ENCODE measurements at places on chromosomes 5 and 9.
A peak's percentile ranks its signal among the peaks of the same experiment; 100 is the strongest.

GRCh38 chr5:33367416-33367815, 73.3 kb upstream of the TARS1 start:
- DNase-seq, result no peak

- DNase-seq, result no peak
Observed at GRCh38 chr5:95903838-95904237, 57.8 kb downstream of the ELL2 start.

DNA sequence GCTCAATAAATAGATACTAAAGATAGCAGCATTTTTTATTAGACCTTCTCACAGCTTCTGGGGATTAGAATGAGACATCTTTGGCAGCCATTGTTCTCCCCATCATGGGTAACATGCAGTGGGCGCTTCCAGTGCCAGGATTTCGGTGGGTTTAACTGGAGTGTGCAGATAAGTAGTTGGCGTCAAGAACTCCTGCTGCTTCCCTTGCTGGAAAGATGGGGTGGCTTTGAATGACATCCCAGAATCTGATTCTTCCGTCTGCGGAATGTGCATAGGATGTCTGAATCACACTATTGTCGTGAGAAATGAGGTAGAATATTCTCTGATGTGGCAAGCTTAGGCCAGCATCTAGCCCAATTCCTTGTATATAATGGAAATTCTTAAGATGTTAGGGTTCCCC, 7.3 kb downstream of the SFXN1 start:
- DNase-seq, result no peak

- DNase-seq, result no peak
Observed at GRCh38 chr5:105807290-105807689, 1863.4 kb downstream of the EFNA5 start.

- DNase-seq, result no peak
Observed at GRCh38 chr5:93704996-93705395, 36.4 kb downstream of the POU5F2 start.

- no peak for DNase-seq
Observed at GRCh38 chr9:135664266-135664665, 1.2 kb downstream of the LCN9 start.

- DNase-seq, result no peak
Observed at GRCh38 chr5:7347377-7347776, 48.6 kb upstream of the ADCY2 start.

DNA sequence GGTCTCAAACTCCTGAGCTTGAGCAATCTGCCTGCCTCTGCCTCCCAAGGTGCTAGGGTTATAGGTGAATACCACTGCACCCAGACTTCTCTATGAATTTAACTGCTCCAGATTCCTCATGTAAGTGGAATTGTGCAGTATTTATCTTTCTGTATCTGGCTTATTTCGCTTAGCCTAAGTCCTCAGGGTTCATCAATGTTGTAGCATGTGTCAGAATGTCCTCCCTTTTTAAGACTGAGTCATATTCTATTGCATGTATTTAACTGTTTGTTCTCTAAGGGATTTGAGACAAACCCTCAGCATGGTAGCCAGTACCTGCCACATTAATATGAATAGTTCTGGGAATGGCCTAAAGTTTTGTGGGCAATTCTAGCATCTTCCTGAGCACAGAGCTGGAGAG, 53.9 kb upstream of the TUT7 start:
- DNase-seq, result no peak

- DNase-seq, result no peak
Observed at GRCh38 chr9:114849450-114849849, 43.6 kb upstream of the TNFSF15 start.

GRCh38 chr5:150302301-150303069, at the start of gene ARSI:
Gene ARSI, minus strand, starts transcription at chr5:150302905. Its CDS starts 532 bp downstream, at chr5:150302373.
- DNase-seq, result no peak

DNA sequence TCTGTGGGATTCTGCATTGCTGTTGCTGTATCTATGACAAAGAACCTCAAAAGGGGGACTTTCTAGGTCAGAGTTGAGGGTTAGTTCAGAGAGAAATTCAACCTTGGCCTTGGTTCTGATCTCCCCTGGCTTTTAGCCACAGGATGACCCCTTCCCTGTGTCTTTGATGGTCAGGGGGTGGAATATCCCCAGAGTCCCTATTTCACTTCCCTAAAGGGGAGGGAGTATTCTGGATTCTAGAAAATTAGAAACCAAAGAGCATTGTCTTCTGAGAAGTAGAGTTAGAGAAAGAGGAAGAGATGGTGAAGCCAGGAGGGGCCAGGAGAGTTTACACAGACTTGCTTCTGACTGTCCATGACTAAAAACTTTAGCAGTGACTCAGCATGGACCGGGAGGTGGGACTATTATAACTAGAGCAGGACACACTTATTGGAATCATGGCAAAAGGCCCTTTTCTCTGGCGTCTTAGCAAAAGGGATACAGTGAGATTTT, 56.2 kb upstream of the LPAR1 start:
- peak; percentile 32 for DNase-seq

DNA sequence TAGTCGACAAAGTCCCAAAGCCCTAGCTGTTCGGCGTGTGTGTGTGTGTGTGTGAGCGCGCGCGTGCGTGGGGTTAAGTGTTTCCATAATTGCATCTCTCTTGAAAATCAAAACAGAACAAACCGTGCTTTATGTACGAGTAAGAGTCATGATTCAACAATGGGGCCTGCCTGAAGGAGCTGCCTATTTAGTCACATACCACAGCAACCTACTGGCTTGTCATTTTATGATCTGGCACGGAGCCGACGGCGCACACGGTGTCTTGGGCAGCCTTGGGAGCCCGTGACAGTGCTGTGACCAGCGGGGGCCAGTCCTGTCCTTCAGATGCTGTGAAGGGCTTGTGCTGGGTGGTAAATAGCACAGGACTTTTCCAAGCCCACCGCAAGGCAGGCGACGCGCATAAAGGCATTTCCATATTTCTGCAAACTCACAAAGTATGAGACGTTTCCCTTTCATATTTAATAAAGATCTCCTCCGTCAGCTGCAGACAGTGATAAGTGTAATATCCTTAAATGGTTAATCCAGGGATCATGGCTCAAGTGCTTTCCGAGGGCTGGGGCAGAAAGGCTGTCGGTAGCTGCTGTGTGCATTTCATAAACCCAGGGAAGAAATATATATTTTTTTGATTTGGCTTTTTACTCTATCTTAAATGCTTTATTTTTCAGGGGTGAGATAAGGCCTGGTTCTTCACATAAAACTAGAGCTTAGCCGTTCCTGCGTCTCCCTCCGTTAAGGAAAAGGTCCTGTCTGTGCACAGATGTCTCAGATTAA, 270.2 kb upstream of the IRX1 start:
- no peak for DNase-seq

- peak; percentile 58 for DNase-seq
Observed at GRCh38 chr5:66553916-66554575, 42.1 kb upstream of the MAST4 start.

- DNase-seq, result no peak
Observed at GRCh38 chr5:179162351-179163235, 102.4 kb downstream of the ZNF354C start.

DNA sequence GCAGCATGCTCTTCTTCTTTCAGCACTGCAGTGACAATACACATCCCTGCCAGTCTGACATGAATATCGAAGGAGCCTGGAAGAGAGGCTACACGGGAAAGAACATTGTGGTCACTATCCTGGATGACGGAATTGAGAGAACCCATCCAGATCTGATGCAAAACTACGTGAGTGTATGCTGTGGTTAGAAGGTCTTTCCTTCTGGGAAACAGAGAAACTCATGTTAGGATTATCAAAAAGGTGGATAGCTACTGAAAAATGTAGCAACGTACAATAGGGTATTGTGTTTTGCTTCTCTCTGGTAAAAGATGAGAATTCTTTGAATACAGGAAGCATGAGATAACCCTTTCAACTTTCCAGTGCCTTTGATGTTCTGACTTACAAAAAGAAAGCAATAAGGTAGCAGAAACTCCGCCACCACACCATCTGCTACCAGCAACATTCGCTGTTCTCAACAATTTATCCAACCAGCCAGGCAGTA, 133.3 kb downstream of the PCSK5 start:
- DNase-seq, result no peak

GRCh38 chr5:72234265-72234700, 85.8 kb downstream of the MRPS27 start:
- DNase-seq, result peak; percentile 96

DNA sequence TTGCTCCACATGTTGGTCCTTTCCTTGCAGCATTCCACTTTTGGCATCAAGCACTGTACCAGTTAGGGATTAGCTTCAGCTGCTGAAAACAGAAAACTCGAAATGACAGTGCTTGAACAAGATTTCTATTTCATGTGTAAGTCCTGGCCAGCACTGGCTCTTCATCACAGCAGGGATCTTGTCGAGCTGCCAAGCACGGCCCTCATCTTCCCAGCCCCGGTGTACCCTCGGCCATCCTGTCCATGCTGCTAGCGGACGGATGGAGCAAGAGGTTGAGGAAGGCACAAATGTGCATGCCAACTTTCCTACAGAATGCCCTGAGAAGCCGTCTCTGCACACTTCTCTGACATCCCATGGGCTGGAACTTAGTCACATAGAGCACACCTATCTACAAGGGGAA, 130.6 kb downstream of the TENT4A start:
- no peak for DNase-seq

- no peak for DNase-seq
Observed at GRCh38 chr9:135268981-135269380, 181.5 kb downstream of the OLFM1 start.

GRCh38 chr9:125642311-125642710, 64.7 kb downstream of the MAPKAP1 start:
- DNase-seq, result no peak

DNA sequence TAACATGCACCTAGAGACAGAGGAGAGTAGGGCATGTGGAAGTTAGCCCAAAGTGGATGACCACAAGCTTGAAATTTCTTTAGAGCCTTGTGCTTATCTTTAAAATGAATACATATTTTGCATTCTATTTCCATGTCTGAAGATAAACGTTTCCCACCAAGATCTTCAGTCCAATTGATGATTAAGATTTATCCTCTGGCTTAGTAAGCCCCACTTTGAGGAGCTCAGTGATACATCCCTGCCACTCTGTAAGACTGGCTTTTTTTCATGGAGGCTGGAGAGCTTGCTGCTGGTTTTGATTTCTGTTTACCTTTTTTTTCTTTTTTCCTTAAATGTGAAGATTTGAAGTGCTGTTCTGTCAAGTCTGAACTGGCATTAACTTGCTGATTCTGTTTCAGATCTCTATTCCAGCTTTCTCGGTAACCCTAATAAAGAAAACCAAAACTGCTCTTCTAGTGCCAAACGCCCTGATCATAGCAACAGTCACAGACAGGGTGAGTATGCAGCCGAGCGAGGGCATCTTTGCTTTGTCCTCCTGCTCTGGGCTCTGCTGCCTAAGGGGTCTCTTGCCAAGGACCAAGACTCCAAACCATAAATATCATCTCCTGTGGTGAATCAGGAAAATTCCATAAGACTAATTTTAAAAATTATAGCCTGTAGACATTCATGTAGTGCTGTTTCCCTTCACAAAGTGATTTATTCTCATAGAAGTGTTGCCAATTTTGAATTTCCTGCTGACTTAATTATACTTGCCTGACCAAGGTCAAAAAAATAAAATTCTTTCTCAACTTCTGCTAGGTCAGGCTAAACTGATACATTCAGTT, 54.3 kb downstream of the GRAMD2B start:
- DNase-seq, result no peak

- no peak for DNase-seq
Observed at GRCh38 chr9:71279151-71279739, 157.8 kb upstream of the TRPM3 start.

DNA sequence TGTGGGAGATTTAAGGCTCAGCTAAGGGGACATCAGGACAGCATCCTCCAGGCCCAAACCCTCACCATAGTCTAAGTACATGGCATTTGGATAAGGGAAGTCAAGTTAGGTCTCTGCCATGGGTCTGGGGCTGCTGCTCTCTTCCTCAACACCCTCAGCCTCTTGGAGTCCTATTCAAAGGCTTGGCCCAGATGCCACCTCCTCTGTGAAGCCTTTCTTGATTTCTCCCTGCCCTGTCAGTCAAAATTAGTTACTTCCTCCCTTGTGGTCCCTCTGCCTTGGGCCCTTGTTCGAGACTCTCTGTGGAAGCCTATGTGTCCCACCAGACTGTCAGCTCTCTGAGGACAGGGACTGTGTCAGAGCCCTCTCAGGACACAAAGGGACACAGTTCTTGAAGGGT, 17.7 kb upstream of the DAB2IP start:
- DNase-seq, result no peak

GRCh38 chr5:78698191-78698791, 49.7 kb upstream of the LHFPL2 start:
- DNase-seq, result no peak

- DNase-seq, result no peak
Observed at GRCh38 chr5:116365006-116365496, 209.6 kb downstream of the SEMA6A start.

- no peak for DNase-seq
Observed at GRCh38 chr5:72383280-72383679, 63.1 kb downstream of the PTCD2 start.

- peak; percentile 74 for DNase-seq
Observed at GRCh38 chr5:74767579-74767913, 497 bp downstream of the NSA2 start.

DNA sequence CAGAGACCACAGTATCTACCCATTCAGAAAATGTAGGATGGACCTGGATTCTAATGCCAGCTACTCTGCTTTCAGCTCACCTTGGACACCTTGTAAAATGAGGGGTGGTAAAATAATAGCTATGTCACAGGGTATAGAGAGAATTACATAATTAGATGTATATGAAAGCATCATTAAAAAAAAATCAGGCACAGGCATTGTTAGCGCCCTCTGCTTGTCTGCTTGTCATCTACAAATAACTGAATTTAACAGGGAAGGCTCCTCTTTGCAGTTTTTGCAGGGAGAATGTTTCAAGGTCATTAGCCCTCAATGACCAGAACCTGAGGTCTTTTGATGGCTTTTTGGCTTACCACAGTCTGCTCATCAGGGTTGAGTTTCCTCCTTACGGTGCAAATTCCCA, 58.0 kb downstream of the GPR21 start:
- peak; percentile 31 for DNase-seq

GRCh38 chr9:79637177-79637925, 65.6 kb downstream of the TLE4 start:
- no peak for DNase-seq

GRCh38 chr5:169336242-169336641, 35.3 kb upstream of the SLIT3 start:
- DNase-seq, result no peak

DNA sequence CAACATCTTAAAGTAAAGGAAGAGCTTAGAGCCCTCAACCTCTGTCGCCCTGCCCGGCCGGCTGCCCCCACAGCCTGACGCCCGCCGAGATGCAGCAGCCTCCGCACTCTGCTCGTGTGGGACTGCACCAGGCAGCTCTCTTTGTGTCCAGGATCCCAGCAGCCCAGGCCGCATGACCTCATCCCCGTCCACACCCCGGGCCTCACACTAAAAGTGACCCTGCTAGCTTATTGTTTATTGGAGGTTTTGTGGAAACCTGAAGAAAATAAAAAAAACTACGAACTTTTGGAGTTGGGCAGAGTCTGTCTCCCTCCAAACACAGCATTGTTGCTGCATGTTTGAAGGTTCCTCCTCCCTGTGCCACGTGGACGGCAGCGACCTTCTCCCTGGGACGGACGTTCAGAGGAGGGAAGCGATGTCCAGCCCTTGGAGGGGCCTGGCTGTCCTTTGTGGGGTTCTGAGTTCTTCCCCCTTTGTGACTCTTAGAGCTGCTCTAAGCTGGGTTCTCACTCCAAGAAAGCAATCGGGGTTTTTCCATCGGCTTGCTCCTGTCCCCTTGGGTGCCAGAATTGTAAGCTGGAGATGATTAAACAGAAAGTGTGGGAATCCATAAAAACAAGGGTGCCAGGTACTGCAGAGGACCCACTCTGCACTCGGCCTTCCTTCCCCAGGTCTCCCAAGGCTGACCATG, 103.5 kb upstream of the COL5A1 start:
- DNase-seq, result no peak
